ENCODE measurements at places on chromosomes 4 and X.

GRCh38 chr4:25953740-25954139 lies 39.7 kb downstream of the SMIM20 start:
- no peak for DNase-seq

DNA sequence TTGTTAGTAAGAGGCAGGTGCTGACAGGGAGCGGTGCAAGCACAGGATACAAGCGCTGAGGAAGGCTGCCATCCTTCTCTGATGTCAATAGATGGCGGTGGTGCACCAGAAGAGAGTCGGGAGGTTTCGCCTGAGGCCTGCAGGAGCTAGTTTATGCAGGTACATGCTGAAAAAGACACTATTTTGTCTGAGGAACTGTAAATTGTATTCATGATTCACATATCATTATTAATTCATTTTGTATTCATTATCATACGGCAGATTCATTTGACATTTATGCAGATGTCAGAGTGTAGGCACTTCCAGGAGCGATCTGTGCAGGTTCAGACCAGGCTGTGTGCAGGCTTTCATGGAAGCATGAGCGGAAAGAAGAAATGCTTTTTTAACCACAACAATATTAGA lies 824.0 kb downstream of the STIM2 start:
- DNase-seq = peak; percentile 7

- no peak for DNase-seq
Measured at GRCh38 chr4:83082777-83083176, 31.8 kb downstream of the PLAC8 start.

- no peak for DNase-seq
Measured at GRCh38 chr4:68630371-68630770, 40.1 kb downstream of the UGT2B15 start.

DNA sequence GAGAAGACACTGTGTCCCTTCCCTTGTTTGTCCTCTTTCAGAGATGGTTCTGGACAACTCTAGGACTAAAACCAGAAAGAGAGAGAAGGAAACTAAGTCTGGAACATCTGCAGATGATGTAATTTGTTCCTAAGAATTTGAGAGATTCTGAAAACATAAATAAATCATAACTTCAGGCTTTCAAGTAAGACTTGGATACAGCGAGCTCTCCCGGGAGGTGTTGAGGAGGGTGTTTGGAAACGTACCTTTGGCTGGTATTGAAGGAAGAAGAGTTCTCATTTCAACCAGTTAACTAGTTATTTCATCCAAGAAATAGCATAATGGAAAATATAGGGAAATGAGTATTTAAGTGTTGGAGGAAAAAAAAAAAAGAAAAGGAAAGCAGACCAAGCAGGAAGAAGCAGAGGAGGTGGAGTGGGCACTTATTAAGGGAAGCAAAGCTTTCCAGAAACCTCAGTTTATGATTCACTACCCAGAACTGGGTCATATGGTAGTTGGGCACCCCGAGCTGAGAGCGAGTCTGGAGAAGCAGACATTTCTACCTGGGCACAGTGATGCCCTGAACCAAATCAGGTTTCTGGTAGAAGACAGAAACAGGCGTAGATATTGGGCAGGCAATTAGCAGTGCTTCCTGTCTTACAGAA lies 26.9 kb downstream of the CCNG2 start:
- no peak for DNase-seq

DNA sequence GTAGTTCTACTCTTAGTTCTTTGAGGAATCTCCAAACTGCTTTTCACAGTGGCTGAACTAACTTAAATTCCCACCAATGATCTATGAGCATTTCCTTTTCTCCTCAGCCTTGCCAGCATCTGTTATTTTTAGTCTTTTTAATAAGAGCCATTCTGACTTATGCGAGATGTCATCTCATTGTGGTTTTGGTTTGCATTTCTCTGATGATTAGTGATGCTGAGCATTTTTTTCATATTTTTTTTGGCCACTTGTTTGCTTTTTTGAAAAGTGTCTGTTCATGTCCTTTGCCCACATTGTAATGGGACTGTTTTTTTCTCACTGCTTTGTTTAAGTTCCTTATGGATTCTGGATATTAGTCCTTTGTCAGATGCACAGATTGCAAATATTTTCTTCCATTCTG lies 21.5 kb upstream of the PHKA1 start:
- DNase-seq = no peak

DNA sequence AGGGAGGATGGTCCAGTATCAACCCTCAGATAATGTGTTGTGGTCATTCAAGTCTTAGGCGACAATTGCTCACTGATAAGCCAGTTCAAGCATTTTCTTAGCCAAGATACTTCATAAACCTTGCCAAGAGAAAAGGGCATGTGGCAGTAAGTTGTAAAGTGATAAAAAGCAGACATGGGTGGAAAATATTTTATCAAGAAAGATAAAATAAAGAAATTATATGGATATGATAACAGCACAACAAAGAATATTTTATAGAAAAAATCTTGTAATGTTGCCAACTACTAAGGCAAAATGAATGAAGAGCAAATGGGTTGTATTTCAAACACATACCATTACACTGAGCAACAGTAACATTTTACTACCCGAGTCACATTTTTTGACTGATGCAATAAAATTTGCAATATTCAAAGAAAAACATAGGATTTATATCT lies 217.4 kb upstream of the PITX2 start:
- no peak for DNase-seq

DNA sequence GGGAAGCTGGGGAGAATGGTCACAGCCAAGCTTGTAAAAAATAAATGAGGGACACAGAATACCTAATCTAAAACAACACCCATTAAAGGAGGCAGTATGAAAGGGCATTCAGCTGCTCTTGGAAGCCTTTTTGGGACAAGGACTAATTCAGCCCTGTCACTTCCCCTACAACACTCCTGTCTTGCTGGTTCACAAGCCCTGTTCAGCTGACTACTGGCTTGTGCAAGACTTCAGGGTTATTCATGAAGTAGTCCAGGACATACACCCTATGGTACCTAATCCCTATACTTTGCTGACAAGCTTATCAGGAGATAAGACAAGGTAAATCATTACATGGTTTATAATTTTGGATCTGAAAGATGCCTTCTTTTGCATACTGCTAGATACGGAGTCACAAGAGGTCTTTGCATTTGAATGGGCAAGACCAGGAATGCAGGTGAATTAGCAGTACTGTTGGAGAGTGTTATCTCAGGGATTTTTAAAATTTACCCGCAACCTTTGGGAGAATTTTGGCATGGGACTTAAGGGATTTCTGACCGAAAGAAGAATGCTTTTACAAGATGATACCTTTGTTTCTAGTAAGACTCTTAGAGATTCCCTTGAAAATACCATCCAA lies 103.2 kb upstream of the LANCL3 start:
- DNase-seq = no peak

- no peak for DNase-seq
Measured at GRCh38 chr4:59412739-59413138, 1787.4 kb upstream of the ADGRL3 start.

- no peak for DNase-seq
Measured at GRCh38 chr4:130449741-130450140, 1353.8 kb downstream of the C4orf33 start.

DNA sequence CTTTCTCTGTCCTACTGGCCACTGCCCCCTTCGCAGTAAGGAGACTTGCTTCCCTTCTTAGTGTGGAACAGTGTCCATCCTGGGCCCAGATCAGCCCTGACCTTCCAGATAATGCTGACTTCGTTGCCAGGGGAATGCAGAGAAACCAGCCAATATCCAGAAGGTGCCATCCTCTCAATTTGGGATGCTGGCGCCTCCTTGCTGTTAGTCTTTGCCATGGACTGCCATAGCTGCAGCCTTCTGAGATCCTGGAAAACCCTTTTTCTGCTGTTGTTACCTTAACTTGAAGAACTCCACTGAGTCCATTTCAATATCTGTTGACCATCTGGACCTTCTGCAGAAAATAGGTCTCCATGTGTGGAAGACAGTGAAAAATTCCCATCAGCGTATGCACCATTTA lies 21.8 kb downstream of the RAI2 start:
- no peak for DNase-seq

DNA sequence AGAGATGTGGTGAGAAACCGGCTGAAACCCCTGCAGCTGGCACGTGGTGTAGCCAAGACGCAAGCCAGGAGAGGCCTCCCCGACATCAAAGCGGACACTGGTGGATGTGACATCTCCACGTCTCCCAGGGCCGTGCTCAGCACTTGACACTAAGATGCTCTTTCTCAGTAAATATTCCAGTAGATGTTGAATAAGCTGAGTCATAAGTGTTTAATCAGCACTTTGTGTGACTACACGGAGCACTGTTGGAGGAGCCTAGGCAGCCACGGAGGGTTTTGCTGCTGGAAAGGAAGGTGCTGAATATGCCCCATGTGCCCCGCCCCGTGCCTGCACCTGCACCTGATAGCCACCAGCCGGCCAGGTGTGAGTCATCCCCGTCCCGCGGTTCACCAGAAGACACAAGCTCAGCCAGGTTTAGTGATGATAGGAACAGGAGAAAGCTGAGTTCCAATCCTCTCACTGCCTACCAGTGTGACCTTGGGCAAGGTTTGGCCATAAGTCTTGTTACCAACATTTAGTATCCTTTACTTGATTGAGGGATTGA lies 29.0 kb upstream of the C4orf50 start:
- DNase-seq = peak; percentile 9

GRCh38 chr4:159944477-159944876 lies 841.6 kb downstream of the RAPGEF2 start:
- DNase-seq = no peak

GRCh38 chr4:76308548-76308947 lies 2.0 kb downstream of the STBD1 start:
- DNase-seq = no peak

DNA sequence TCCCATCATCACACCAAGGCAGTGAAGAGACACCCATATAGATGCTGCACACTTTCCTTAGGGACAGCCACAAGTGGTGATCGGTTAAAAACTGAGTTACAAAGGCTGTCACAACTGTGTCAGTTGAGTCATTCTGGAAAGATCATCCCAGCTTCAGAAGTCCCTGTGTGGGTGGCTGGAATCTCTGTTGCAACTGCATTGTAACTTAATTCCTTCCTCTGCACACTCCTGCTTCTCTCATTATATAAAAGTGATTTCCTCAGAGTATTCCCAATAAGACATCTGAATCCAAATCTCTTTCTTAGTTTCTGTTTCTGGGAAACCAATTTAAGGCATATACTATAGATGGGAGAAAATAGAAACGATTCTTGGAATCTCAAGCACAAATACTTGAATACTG lies 88.1 kb downstream of the FSTL5 start:
- no peak for DNase-seq

DNA sequence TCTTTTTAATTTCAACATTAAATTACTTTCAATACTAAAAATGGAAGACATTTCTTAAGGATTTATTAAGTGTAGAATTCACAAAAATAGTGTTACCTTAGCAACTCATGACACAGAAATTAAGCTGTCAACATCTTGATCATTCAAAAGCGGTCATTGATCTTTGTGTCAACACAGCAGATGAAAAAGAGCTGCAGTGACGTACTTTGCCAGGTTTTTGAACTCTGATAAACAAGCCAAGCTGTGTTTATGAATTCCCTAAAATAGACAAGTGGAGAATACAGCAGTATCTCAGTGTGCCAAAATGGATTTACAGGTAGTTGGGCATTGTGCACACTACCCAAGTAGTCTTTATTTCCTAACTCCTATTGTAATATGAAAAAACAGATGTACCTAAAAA lies 1141.8 kb upstream of the PCDH7 start:
- no peak for DNase-seq

DNA sequence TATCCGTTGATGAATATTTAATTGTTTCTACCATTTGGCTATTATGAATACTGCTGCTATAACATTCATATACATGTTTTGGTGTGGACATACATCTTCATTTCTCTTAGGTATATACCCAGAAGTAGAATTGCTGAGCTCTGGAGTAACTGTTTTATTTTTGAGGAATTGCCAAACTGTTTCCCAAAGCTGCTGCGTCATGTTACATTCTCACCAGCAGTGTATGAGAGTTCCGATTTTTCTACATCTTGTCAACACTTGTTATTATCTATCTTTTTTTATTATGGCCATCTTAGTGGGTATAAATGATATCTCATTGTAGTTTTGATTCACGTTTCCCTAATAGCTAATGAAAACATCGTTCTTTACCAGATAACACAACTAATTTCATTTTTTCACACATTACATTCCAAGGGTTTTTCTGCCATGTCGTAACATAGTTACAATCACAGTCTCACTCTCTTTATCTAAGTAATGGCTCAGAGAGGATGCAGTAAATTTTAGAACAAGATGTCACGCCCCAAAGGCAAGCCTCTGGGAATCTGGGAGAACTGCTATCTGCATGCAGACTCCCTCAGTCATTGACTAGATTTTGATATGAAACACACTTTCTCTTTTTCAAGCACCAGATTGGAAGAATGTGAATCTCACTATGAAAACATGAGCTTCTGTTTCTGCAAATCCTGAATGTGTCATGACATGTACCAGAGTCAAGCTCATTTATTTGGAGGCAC lies 10.3 kb downstream of the ARHGAP6 start:
- no peak for DNase-seq

DNA sequence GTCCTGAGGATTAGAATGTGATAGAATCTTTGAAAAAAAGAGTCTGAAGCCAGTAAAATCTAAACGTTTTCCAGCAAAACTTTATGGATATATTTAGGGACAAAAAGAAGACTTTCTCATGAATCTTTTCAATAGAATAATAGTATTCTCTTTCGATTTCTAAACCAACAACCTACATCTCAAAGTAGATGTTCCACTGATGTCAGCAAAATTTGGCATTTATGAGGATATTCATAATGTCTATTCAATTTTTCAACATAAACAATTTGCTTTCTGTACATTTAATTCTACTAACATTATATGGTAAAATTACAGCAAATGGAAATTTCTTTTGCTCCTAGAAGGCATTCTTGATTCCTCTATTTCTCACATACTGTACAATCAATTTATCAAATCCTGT lies 886.5 kb downstream of the CENPC start:
- no peak for DNase-seq

DNA sequence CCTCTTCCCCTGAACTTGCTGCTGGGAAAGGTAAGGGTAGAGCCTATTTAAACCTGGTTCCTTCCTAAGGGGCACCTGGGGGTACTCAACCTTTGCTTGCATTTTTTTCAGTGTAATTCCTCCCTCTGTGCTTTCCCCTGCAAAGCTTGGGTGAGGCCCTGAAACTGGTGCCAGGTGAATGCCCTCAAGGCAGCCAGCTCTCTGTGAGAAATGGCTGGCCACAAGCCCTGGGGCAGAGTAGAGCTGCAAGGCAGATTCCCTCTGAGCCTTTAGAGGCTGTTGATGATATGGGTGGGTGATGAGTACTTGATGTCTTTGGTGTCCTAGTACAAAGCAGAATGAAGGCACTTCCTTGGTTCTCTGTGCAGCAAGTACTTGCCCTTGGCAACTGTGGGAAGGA lies 125.4 kb upstream of the DGKK start:
- no peak for DNase-seq

DNA sequence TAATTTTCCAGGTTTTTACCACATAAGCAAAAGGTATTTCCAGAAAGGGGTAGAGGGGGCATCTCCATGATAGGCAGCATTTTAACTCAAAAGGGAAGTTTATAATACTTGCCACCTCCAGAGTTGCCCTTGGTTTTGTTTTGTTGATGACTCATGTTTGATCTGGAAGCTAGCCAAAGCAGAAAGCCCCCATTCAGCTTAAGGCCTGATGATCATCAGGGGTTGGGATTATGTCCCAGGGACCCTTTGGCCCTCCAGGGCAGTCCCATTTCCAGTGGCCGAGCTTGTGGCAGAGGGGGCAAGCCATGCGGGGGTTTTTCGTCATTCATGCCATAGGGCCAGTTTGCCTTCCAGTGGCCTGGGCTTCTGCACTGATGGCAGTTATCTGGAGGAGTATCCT lies 143.0 kb upstream of the PLAC1 start:
- DNase-seq = no peak

- no peak for DNase-seq
Measured at GRCh38 chr4:79185526-79186045, 140.3 kb downstream of the NAA11 start.
